ENCODE measurements at places on chromosomes 7 and 10.

DNA sequence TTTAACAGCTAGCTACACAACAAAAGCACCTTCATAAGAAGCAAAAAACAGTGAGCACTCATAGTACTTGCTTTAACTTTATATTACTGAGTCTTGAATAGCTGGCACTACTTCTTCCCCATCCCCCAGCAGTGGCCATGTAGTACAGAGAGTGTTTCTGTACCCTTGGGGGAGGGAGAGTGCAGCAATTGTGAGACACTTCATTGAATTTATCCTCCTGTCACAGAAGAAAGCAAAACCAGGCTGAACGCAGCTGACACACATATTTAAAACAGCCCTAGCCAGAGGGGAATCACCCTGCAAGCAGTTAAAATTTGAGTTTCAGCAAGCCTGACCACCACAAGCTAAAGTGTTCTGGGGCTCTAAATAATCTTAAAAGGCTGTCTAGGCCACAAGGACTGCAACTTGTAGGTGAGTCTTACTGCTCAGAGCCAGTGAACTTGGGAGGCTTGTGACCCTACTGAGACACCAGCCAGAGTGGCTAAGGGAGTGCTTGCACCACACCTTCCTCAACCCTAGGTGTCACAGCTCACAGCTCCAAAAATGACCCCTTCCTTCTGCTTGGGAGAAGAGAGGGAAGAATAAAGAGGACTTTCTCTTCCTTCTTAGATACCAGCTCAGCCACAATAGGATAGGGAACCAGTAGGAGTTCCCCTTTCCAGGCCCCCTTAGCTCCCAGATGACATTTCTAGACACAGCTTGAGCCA, 97.7 kb upstream of the MEOX2 start:
- DNase-seq = no peak

DNA sequence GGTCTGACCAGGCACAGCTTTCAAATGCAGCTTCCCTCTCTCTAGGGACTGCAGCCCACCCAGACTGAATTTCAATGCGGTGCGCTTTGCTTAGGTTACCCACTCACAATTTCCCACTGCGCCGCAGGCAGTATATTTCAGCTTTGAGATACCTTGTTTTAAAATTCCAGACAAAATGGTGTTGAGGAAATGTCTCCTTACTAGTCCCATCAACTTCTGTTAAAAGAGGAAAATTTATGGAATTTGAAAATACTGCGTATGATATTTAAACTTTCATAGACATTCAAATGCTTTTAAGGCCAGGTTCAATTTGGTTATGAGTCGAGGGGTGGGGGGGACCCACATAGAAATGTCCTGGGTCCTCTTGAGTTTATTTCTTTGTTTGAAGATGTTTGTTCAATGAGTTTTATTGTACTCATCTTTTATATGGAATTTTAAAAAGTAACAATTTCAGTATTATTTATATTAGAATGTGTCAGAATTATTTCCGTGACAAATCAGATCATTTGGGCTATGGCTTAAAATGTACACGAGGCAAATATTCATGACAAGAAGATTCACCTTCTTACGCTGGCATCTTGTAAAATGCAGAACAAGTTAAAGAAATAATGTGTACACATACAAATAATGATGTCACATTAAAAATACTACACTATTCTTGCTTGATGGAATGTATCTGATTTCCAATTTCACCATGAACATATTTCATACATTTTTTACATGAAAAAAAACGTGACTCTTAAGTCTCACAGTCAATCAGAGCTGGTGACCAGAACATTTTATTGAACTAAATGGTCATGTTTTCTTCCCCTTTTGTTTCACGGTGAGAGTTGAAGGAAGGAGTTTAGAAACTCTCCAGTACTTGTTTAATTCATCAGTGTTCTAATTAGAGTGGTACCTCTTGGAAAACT, 1.3 kb downstream of the IKZF1 start:
- no peak for DNase-seq

DNA sequence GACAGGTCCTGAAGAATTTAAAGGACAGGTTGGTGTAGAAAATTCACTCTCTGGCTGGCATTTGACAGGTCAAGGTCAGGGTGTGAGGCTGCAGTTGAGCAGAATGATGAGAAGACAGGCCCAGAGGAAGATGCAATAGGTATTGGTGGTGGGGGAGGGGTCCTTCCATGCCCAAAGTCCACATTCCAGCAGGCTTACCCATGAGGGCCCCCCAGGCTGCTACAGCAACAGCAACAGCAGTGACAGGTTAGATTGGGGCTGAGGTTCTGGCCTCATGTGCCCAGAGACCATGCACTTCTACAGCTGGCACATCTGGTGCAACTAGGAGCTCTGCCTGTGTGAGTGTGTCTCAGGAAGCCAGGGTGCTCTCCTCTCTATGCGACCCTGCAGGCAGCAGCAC, 223.5 kb upstream of the GHITM start:
- no peak for DNase-seq

GRCh38 chr10:92208157-92208720, 82.6 kb downstream of the CPEB3 start:
- DNase-seq = no peak

DNA sequence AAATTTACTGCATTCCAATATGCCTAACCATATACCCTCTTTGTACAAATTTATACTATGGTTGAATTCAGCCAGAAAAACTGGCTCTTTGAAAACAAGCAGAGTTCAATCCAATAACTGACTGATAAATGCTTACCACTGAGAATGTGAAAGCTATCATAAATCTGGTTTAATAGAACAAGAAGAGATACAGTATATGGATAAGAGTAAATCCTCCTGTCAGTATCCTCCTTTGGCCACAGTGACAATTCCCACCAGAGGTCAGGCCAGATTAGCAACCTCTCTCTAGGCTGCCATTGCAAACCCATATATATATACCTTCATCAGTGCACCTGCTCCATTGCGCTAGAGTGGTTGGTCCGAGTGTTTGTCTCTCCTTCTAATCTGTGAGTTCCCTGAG, 647.2 kb downstream of the GRM8 start:
- DNase-seq = no peak

GRCh38 chr10:59027975-59028655, 148.3 kb upstream of the PHYHIPL start:
- DNase-seq = no peak

DNA sequence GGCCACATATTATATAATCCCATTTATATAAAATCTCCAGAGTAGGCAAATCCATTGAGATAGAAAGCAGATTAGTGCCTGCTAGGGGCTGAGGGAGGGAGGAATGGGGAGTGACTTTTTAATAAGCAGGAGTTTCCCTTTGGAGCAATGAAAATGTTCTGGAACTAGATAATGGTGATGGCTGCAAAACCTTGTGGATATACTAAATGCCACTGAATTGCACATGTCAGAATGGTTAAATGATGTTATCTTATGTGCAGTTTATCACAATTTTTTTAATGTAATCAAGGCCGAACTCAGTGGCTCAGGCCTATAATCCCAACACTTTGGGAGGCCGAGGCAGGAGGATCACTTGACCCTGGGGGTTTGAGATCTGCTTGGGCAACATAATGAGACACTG, 145.5 kb upstream of the AUTS2 start:
- no peak for DNase-seq

DNA sequence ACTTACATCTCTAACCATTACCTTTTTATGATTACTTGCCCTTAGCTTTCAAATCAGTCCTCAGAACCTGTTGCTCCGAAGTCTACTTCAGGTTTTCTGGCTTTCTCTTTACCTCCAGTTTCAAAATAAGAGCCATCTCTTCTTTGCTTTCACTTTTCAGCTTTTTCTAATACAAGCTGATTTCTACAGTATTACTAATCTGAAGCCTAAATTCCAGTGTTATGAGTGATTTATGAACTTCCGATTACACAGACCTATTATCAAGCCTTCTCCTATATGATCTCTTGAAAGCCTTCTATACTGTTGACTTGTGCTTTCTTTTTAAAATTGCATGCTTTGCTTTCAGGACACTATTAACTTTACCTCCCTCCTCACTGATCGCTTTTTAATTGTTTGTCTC, 1307.8 kb upstream of the CELF2 start:
- no peak for DNase-seq

DNA sequence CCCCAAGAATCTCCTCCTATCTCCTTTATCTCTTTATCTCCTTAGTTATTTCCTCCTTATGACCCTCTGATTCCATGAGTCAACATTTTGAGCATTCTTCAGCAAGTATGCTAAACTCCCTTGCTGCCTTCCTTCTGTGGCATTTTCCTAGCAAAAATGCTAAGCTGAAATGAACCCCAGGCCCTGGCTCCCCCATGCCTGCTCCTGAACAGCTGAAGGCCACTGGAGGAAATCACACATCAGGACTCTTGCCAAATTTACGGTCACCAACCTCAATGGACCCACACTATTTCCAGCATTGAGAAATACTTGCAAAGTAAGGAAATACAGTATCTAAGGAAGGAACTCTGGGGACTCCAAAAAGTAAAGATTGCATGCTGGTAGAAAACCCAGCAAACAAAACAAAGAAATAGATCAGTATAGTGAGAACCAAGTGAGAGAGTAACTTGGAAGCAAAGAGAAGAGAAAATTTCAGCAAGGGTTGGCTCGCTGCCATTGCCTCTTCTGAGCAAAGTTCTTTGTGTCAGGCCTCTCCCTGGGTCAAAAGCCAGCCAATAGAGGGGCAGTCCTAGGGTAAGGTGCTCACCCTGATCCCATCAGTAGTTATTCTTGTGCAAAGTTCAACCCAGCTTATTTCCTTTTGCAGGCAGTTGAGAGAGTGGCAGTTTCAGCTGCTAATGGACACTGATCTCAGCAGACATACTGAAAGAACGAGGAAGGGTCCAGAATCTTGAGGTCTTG, 5.1 kb upstream of the PLEKHS1 start:
- DNase-seq = no peak

DNA sequence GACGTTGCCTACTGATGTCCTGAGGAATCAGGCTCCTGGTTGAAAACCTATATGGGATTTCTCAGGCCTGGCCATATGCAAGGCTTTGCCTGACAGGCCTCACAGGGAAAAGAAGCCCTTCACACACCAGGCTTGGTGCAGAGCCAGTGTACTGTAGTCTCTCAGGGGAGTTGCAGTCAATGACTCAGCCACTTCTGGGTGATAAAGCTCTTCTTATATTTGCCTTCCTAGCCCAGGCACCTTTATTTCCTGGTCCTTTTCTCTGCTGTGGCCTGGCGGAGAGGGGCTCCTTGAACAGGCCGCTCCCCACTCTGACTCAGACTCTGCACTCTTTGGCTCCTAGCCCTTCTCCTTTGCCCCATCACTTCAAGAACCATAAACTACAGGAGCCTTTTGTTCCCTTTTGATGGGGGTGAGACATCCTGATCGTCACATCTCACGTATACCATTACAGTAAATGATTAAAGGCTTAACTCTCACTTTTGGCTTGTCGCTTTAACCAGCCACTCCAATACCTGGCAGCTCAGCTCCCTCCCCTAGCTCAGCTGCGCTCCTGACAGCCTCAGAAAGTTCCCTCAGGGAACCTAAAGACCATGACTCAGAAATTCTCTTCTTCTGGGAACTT, 33.5 kb downstream of the DPY19L1 start:
- DNase-seq = no peak

DNA sequence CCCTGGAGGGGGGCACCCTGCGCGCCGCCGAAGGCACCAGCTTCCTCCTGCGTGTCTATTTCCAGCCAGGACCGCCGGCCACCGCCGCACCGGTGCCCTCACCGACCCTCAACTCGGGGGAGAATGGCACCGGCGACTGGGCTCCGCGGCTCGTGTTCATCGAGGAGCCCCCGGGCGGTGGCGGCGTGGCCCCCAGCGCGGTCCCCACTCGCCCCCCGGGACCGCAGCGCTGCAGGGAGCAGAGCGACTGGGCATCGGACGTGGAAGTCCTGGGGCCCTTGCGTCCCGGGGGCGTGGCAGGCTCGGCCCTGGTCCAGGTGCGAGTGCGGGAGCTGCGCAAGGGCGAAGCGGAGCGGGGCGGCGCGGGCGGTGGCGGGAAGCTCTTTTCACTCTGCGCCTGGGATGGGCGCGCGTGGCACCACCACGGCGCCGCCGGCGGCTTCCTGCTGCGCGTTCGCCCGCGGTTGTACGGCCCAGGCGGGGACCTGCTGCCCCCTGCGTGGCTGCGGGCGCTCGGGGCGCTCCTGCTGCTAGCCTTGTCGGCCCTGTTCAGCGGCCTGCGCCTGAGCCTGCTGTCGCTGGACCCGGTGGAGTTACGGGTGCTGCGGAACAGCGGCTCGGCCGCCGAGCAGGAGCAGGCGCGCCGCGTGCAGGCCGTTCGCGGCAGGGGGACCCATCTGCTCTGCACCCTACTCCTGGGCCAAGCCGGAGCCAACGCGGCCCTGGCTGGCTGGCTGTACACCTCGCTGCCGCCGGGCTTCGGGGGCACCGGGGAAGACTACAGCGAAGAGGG, 594 bp downstream of the CNNM1 start:
- no peak for DNase-seq
